Uterus (tissue), 4 donors: ENCODE measurements at places on chromosomes 2 and 18.

DNA sequence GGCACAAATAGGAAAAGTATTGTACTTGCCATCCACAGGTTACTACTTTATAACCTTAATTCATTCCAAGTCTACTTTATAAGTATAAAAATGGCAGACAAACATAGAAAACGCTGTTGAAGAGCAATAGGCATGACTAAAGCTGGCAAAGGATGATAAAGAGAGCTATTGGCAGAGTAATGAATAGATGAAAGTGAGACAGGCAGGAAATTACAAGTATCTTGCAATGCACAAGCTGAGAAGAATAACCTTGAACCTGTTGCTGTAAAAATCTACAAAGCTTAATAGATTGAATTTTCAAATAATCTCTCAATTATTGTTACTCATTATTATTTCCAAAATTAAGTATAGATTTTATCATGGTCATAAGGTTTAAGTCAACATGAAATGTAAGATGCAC lies 8.8 kb downstream of the PELI1 start:
- no peak for DNase-seq

DNA sequence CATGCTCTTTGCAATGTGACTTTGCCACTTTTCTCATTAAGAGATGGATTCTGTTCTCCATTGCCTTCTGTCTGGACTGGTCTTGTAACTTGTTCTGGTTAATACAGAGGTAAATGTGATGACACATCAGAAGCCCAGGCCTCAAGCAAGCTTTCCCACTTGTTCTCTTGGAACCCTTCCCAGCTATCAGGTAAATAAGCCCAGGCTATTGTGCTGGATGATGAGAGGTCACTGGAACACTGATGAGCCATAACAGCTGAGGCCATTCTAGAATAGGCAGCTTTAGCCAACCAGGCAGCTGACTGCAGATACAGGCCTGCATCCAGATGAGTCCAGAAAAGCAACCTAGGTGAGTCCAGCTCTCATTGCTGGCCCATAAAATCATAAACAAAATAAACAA lies 1007.0 kb upstream of the ACVR2A start:
- DNase-seq: no peak

- no peak for DNase-seq
Measured at GRCh38 chr18:10314066-10314465, 140.4 kb upstream of the APCDD1 start.

- no peak for DNase-seq
Measured at GRCh38 chr2:223404616-223405015, 197.5 kb downstream of the SCG2 start.

DNA sequence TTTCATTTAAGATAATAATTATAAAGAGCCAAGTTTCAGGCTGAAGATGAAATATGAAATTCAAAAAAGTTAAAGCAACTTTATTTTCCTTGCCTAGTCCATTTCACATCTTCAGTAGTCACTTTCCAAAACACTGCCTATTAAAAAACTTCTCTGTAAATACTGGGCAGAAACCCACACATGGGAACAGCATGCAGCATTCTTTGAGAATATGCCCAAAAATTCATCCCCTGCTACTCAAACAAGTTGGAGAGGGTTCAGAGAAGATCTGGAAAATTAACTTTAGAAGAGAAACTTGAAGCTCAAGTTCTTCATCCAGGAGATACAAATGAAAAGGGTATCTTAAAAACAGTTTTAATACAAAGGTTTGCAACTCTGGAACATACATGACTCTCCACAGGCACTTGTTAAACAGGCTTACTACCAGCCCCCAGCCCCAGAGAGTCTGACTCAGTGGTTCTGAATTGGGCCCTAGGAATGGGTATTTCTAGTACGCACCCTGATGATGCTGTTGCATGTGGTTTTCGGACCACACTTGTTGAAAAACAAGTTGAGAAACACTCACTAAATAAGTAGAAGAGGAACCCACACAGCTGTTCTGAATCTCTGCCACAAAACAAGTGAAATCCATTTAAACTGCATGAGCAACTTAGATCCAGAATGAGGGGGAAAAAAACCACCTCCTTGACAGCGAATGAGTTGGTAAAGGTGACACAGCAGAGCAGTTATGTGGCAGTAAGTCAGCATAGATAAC lies 329.1 kb downstream of the SATB2 start:
- no peak for DNase-seq

DNA sequence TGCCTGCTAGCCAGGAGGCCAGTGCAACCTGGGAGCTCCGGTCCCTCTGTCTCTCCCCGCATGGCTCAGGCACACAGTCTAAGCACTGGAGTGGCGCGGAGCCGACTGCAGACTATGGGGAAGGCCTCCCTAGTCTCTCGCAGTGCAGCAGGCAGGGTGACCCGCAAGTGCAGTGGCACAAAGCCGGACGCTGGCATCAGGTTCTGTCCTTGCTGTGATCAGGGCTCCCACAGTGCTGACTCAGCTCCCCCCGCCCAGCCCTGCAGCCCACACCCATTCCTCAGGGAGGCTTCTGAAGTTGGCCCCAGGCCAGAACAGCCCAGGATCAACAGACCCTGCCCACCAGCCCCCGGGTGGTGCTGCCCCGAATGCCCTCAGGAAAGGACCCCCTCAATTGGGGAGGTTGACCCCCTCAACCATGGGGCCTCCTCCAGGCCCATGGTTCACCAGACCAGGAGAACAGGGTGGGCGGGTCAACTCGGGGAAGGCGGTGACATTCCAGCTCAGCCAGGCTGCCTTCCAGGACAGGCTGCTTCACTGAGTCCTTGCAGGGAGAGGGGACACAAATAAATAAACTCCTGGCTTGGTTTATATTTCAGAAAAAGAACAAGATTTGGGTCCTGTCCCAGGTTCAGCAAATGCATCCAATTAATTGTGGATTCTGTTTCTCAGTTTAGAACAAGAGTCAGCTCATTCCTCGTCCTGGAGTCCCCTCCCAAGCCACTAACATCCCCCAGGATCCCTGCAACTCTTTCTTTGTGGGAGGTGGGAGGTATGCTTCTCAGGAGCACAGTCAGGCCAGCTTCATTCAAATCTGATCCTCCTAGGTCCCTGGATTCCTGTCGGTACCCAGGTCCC lies 12.2 kb downstream of the BIN1 start:
- peak; percentile 55 for DNase-seq

- DNase-seq: no peak
Measured at GRCh38 chr2:24749069-24749691, 44.0 kb downstream of the PTRHD1 start.

GRCh38 chr2:20137131-20137571 lies 85.7 kb upstream of the LAPTM4A start:
- DNase-seq: no peak

GRCh38 chr18:9823805-9824473 lies 61.8 kb upstream of the TXNDC2 start:
- no peak for DNase-seq

GRCh38 chr2:15158100-15158499 lies 403.0 kb downstream of the NBAS start:
- DNase-seq: no peak

- no peak for DNase-seq
Measured at GRCh38 chr2:73078457-73079411, 7.2 kb upstream of the SFXN5 start.

GRCh38 chr2:71813807-71814470 lies 333.7 kb downstream of the CYP26B1 start:
- DNase-seq: no peak

- DNase-seq: no peak
Measured at GRCh38 chr2:167048829-167049228, 160.5 kb downstream of the XIRP2 start.

DNA sequence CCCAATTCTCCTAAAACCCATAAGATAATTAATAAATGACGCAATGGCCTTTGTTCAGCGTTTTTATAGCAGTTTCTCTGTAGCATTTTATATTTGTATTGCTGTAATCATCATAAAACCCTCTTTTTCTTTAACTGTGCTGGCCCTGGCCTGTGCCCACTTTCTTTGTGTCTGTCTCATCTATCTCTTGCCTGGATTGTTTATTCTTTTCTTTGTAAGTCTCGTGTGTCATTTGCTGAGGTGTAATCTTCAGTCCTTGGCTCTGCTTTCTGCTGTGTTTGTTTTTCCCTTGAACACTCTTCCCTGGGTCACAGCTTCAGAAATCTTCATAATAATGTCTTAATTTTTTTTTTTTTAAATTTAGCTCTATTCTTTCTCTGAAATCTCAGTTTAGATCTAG lies 525.8 kb upstream of the LINC00305 start:
- DNase-seq: no peak

GRCh38 chr2:240819126-240819857 lies 727 bp downstream of the KIF1A start:
- no peak for DNase-seq

GRCh38 chr2:212721026-212721451 lies 182.4 kb upstream of the ERBB4 start:
- DNase-seq: no peak

GRCh38 chr2:100104718-100105677 lies 37.4 kb downstream of the AFF3 start:
- DNase-seq: no peak

- DNase-seq: no peak
Measured at GRCh38 chr2:72778410-72778809, 47.4 kb downstream of the EXOC6B start.

DNA sequence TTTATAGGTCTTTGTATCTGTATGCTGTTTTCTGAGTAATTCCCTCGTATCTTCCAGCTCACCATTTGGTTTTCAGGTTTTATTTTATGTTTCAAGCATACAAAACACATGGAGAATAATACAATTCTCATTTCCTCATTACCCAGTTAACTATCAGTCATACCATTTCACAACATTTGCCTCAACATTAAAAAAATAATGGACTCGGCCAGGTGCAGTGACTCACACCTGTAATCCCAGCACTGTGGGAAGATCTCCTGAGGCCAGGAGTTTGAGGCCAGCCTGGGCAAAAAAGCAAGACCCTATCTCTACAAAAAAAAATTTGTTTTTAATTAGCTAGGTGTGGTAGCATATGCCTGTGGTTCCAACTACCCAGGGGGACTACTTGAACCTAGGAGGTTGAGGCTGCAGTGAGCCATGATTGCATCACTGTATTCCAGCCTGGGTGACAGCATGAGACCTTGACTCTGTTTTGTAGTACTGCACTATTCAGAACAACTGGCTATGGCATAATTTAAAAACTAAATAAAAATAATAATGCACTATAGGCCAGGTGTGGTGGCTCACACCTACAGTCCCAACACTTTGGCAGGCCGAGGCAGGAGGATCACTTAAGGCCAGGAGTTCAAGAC lies 20.3 kb downstream of the NPC1 start:
- no peak for DNase-seq
